ENCODE measurements at places on chromosomes 3 and 15.

- DNase-seq: no peak
Measured at GRCh38 chr3:21484057-21484827, 266.8 kb downstream of the ZNF385D start.

- DNase-seq: no peak
Measured at GRCh38 chr3:71900057-71900456, 115.1 kb upstream of the PROK2 start.

- DNase-seq: no peak
Measured at GRCh38 chr3:193870376-193871219, 265.4 kb upstream of the HES1 start.

DNA sequence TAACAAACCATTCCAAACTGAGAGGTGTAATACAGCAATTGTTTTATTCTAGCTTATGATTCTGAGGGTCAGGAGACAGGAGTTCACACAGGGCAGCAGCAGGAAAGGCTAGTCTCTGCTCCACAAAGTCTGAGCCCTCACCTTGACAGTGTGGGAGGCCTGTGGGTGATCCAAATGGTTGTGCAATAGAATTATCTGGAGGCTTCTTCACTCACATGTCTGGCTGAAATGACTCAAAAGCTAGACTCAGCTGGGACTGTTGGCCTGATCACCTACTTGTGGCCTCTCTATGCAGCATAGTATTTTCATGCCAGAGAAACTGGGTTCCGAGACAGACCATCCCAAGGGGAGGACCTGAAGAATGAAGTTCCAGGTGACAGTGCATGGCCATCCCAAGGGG is 233.9 kb upstream of the UBE2E2 start:
- no peak for DNase-seq

- no peak for DNase-seq
Measured at GRCh38 chr3:155416500-155417118, 123.1 kb upstream of the STRIT1 start.

- no peak for DNase-seq
Measured at GRCh38 chr3:66297260-66297873, 76.6 kb downstream of the SLC25A26 start.

DNA sequence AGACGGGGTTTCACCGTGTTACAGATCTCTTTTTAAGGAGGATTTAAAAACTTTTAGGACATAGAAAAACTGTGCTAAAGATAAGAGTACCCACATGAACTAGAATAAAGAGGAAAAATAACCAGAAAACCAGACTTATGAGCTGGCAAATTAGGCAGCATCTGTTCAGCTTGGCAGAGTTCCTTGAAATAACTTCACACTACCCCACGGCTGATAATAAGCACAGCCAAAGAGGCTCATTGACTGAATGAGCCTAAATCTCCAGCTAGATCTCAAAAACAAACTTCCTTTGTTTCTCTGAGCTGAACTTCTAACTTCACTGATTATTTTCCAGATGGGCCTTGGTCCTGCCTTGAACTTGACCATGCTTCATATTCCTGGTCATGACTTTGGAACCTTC is 26.7 kb upstream of the PIK3R4 start:
- no peak for DNase-seq

DNA sequence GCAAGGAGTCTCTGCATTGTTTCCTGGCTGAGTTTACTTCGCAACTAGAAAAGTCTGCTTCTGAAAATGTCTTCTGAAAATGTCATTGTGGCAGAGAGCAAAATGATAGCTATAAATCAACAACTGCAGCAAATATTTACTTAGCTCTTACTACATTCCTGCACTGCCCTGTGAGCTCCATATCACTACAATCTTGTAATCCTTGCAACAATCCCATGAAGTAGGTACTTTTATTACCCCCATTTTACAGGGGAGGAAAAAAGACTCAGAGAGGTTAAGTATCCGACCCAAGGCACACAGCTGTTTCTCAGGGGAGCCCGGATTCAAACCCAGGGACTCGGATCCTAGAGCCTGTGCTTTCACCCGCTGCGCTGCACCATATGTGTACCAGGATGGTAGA is 34.2 kb upstream of the SPTBN5 start:
- no peak for DNase-seq

DNA sequence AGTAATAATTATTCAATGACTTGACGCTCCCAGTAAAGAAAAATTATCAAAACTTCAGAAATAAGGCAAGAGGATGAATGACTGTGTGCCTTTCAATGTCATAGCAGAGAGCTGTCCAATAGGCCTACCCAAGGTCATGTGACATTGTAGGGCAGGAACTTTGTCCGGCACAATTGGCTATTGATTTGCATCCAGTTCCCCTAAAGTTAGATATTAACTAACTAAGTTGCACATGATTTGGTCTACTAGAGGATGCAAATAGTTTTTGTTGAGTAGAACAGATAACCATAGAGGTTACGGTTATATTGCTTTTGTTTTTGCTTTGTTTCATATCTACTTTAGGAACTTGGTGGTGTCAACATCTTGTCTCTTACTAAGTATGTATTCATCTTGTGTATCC is 127.9 kb upstream of the PFN2 start:
- no peak for DNase-seq

DNA sequence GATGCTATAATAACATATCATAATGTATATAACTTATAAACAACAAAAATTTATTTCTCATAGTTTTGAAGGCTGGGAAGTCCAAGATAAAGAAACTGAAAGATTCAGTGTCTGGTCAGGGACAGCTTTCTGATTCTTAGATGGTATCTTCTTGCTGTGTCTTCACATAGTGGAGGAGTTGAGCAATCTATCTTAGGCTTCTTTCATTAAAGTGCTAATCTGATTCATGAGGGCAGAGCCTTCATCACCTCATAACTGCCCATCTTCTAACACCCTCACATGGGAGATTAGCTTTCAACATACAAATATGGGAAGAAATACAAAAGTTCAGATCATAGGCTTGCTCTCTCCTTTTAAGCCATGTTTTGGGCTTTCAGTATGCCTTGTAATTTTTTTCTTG is 774.8 kb upstream of the EPHA6 start:
- no peak for DNase-seq

DNA sequence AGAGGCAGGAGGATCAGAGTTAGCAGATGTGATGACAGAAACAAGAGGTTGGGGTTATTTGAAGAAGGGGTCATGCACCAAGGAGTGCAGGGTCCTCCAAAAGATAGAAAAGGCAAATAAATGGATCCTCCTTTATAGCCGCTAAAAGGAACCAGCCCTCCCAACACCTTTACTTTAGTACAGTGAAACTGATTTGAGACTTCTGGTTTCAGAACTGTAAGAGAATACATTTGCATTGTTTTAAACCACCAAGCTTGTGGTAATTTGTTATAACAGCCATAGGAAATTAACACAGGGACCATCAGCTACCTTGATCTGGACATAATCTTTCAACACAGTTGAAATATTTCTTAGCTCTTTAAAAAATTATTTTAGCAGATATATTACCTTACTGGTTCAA is 166.6 kb downstream of the TIGIT start:
- DNase-seq: no peak

- DNase-seq: no peak
Measured at GRCh38 chr3:133210656-133211055, 172.5 kb downstream of the TMEM108 start.

DNA sequence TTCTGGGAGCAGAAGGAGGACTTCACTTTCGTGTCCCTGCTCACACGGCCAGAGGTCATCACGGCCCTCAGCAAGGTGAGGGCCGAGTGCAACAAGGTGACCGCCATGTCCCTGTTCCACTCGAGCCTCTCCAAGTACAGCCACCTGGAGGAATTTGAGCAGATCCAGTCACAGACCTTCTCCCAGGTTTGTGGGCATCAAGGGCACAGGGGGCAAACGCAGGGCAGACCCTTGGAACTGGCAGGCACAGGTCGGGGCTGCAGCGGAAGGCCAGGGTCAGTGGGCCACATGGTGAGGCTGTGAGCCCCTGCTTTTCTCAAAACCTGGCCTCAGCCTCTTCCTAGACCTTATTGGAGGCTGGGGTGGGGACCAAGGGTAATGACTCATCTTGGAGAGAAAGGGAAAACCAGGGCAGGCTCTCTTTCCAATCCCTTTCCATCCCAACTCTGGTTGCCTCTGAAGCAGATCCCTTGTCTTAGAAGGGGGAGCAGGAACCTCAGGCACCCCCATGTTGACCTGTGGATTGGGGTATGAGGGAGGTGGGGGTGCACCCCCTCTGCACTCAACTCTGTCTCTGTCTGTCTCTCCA is 29.5 kb downstream of the DNAH1 start:
- no peak for DNase-seq

- no peak for DNase-seq
Measured at GRCh38 chr3:52052831-52053306, 3.5 kb downstream of the DUSP7 start.

Measured in GM12892 (cell line).